CD4-positive, alpha-beta T cell treated with Interleukin-4 for 4 hours (primary cell): ENCODE measurements at places on chromosomes 12 and 14.
A peak's percentile ranks its signal among the peaks of the same experiment; 100 is the strongest.

DNA sequence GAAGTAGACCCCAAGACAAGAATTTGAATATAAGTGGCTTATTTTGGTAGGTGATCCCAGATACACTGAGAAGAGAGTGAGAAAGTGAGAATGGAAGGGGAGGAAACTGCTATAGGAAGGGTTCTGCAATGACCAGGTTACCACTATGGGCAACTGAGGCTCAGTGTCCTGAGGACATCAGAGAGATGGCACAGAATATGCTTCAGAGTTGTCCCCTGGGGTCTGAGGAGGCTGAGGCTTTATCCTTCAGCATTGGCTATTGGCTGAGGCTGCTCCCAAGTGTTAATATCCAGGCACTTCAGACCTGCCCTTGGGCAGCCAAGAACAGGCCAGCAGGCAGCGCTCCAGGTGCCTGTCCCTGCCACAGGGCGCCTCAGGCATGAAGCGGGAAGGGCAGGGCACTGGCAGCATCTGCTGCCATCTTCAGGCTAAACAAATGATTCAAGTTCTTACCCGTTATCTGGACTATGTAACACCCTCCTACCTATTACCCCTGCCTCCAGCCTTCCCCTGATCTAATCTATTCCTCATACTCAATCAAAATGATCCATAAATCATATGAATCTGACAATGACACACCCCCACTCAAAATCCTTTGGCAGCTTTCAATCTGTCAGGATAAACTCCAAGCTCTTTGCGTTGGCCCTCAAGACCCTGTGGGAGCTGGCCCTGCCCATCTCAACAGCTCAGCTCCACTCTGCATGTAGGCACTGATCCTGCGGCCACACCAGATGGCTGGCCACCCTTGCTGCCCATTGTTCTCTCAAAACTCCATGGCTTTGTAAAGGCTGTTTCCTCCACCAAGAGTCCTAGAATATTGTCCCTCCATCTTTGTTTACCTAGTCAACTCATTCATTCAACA, 42.4 kb downstream of the CKAP4 start:
- no peak for DNase-seq

- no peak for DNase-seq
These were observed 27.0 kb downstream of the RHOF start for GRCh38 chr12:121766290-121767039.

- DNase-seq, result no peak
These were observed 142.3 kb downstream of the DICER1 start for GRCh38 chr14:95015046-95015445.

DNA sequence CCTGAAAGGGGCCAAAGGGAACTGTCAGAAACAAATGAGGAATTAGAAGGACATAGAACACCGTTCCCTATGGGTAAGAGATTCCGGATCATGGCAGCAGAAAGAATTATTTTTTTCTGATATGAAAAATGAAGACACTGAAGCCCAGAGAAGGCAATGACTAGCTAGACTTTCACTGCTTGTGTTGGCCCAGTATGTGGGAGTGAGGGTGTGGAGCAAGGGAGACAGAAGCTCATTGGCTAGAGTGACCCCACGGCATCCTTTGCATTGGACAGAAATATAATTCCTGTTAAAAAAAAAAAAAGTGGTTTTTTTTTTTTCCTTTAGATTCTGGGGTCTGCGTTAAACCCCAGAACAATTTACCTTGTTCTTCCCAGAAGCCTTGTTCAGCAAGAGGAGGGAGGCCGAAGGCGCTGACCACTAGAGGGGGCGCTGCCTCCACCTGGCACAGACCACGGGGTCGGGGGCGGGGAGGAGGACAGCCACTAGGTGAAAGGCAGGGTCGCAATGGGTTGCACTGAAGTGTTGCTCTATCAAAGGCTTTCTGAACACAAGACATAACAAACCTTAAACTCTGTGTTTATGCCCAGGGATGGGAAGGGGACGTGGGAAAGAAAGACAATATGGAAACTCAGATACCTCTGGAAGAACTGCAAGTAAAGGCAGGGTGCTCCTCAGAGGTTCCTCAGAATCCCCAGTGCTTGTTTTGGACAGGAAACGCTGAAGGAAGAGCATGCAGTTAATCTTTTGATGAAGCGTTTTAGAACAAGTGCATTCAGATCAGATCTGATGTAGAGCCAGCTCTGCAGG, 156.8 kb downstream of the KCNA5 start:
- no peak for DNase-seq

GRCh38 chr12:12734561-12735071, 17.4 kb downstream of the CDKN1B start:
- peak; percentile 15 for DNase-seq

- no peak for DNase-seq
These were observed 460 bp upstream of the SYNE2 start for GRCh38 chr14:63852271-63852816.

- no peak for DNase-seq
These were observed 85.3 kb downstream of the SAMD4A start for GRCh38 chr14:54652188-54652587.

- no peak for DNase-seq
These were observed 43.0 kb downstream of the DAO start for GRCh38 chr12:108922918-108923317.

DNA sequence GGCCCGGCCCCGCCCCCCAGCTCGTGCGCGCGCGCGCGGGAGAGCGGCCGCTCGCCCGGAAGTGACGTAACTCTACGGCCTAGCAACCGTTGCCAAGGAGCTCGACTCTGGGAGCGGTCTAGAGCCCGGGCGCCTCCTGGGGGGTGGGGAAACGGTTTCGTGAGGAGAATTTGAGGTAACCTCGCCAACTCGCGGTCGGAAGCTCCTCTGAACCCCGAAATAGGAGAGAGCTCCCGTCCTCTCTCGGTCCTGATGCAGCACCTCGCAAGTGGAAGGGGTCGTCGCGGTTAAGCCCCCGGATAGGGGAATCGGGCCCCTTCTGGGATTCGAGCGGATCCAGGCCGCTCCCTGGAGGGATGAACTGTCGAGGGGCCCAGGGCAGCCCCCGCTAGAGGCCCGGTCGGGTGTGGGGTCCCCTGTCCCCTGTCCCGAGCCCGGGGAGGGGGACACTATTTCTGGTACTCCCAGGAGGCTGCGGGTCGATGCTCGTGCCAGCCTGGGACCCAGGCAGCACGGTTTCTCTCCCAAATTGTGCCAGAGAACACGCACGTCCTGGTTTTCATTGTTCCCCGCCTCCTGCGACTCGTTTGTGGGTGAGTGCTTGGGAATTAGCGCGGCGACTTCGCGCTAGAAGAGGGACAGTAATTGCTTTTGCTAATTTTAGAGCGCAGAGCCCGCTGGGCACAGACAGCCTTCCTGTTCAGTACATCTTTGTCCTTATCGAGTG, at the start of gene IFT81:
TSS of gene IFT81 (plus strand) at position 89 of the 727 bp plus-strand sequence. CDS start 3,024 bp downstream, outside the sequence.
- DNase-seq, result peak; percentile 94

- no peak for DNase-seq
These were observed 10.8 kb downstream of the KCNK10 start for GRCh38 chr14:88312257-88312656.

DNA sequence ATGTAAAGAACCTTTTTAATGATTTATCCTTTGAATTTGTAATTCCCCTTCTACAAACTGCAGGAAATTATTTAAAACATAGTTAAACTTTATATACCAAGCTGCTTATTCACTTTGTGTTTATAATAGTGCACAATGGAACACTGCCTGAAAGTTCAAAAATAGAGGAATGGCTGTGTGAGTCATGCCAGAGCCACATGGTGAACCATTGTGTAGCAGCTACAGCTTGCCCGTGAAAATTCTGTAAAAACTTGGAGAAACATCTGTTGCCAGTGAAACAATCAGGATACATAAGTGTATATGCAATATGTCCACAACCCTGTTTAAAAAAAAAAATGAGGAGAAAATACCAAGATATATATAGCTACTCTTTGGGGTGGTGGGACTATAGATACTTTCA, 59.5 kb downstream of the VEZT start:
- no peak for DNase-seq

GRCh38 chr12:70252832-70253231, 9.6 kb downstream of the CNOT2 start:
- no peak for DNase-seq

DNA sequence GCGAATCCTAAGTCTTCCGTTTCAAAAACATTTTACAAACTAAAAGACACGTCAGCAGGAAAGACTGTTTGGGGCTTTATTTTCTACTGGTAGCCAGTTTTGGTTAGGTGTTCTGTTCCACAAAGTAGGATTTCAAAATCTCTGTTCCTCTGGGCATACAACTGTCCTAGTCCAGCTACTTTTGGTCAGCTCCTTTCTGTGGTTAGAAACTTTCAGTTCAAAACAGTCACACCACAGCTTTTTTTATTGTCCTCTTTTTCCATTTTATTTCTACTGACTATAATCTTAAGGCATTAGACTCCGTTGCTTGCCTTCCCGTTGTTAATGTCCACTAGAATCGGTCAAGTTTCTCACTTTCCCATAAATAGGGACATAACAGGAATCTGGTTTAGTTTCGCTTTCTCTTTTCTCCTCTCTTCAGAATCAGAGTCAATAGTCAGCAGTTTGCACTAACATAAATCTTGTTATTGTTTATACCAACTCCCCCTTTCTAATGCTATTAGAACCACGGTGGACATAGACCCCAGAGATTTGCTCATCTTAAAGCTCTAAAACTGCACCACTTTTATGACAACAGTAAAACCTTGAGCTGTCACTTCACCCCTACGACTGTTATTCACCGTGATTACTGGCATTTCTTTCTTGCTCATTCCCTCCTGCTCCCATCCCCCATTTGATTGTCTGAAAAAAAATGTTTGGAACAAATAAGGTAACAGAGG, 41.5 kb upstream of the NPAS3 start:
- DNase-seq, result no peak

DNA sequence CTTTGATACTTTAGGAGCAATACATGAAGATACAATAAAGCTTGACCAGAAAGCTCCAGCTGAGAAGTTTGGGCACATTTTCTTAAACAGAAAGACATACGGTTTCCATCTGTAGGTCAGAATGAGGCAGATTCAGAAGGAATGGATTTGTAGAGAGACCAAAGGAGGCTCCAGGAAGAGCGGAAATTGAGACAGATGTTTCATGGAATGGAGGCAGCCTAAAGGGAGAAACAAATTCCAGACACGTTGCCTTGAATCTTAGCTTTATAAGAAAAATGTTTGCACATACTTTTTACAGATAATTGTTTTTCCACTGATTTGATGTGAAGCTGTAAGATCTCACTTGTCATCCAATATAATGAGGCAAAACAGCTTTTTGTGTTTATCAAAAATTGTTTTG, 24.8 kb downstream of the EPYC start:
- DNase-seq, result no peak

DNA sequence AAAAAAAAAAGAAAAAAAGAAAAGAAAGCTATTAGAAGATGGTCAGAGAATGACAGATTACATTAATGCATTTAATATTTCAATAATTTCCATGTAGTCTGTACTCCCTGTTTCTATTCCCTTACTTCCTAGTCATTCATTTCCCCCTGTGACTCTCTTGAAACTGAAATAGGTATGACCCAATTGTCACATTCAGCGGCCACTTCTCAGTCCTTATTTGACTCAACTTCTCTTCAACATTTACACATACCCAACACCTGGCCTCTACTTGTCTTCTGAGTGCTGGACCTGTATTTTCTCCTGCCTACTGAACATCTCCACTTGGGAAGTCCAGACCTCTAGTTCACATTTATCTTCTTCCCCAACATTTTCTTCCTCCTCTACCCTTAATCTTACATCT, 7.2 kb downstream of the EEA1 start:
- DNase-seq, result no peak

DNA sequence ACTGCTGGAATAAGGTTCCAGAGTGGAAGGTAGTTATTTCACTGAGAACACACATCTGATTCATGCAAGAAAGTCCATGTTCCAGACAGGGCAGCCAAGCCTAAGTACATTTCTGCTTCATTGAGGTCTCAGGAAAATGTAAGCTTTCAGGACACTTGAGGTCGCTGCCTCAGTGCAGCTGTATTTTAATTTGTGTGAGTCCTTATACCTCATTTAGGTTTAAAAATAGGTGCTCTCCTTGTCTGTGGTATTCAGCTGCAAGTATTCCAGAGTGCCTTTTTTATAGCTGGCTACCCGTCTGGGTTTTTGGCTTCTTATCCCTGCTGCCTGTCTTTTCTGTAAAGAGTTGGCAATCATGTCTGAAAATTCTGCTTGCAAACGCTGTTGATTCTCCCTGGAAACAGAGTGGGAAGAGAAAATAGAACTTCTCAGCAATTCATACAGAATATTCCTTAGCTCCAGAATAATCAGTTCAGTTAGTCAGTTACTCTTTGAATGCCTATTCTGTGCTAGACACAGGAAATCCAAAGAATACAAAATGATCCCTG, 45.3 kb upstream of the PLBD1 start:
- no peak for DNase-seq

- DNase-seq, result no peak
These were observed 94.3 kb upstream of the PDE3A start for GRCh38 chr12:20274008-20274407.

DNA sequence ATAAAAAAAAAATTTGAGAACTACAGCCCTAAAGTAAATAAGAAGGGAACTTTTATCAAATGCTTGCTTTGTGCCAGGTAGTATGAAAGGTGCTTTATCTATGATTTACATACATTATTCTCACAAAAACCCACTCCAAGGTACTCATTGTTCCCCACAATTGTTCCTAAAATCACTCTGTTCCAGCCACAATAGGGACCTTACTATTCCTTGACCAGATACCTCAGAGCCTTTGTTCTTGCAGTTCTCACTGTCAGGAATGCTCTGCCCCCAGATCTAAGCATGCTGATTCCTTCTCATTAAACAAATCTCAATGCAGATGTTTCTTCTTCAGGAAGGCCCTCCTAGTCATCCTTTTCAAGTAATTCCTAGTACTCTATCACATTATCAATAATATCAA, 60.2 kb downstream of the PPP1R12A start:
- no peak for DNase-seq

DNA sequence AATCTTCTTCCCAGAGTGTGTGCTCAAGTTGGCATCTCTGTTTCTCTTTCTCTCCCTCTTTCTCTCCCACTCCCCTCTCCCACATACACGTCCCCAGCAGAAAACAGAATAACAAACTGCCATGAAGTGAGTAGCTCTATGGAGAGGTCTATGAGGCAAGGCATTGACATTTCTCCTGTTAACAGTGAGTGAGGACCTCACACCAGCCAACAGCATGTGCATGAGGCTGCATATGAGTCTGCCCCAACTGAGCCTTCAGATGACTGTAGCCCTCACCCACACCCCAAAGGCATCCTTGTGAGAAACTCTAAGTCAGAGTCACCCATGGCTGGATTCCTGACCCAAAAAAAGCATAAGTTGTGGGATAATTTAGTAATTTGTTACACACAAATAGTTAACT, 50.4 kb downstream of the MAGOHB start:
- no peak for DNase-seq

GRCh38 chr14:54803396-54803795, 99.2 kb downstream of the GCH1 start:
- DNase-seq, result no peak

DNA sequence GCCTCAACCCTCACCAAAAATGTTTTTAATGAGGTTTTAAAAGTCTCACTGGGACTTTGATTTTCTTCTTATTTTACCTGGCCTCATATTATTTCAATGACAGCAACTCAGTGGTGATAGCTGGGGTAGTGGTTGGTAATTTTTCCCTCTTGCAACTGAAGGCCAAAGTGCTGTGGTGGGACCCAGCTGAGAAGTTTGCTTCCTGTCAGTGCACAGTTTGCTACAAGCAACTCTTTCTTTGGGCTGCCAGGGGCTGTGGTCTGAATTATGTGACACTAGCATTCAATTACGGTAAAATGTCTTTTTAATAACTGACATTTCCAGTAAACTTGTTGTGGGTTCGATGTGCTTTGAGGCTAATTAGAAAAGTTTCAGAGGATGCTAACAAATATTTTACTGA, 65.3 kb downstream of the IFNG start:
- no peak for DNase-seq

- DNase-seq, result no peak
These were observed 17.4 kb downstream of the HDAC7 start for GRCh38 chr12:47802312-47802711.
